ENCODE measurements at places on chromosomes 1 and 21.
A peak's percentile ranks its signal among the peaks of the same experiment; 100 is the strongest.

GRCh38 chr1:111030590-111030989 is 66.9 kb upstream of the LRIF1 start:
- no peak for DNase-seq

- DNase-seq: no peak
Measured at GRCh38 chr1:162388615-162389014, 7.1 kb downstream of the C1orf226 start.

DNA sequence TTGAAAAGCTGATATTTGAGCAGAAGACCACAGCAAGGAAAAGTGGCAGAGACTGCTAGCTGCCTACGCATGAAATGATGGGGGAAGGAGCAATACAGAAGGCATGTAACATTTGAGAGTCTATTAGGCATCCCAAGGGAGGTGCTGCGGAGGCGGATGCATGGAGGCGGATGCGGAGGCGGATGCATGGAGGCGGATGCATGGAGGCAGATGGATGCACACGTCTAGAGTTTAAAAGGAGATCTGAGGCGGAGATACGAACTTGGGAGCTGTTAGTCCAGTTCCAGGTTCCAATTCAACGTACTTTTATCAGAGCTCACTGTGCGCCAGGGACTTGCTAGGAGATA is 744 bp upstream of the DDX20 start:
- no peak for DNase-seq

DNA sequence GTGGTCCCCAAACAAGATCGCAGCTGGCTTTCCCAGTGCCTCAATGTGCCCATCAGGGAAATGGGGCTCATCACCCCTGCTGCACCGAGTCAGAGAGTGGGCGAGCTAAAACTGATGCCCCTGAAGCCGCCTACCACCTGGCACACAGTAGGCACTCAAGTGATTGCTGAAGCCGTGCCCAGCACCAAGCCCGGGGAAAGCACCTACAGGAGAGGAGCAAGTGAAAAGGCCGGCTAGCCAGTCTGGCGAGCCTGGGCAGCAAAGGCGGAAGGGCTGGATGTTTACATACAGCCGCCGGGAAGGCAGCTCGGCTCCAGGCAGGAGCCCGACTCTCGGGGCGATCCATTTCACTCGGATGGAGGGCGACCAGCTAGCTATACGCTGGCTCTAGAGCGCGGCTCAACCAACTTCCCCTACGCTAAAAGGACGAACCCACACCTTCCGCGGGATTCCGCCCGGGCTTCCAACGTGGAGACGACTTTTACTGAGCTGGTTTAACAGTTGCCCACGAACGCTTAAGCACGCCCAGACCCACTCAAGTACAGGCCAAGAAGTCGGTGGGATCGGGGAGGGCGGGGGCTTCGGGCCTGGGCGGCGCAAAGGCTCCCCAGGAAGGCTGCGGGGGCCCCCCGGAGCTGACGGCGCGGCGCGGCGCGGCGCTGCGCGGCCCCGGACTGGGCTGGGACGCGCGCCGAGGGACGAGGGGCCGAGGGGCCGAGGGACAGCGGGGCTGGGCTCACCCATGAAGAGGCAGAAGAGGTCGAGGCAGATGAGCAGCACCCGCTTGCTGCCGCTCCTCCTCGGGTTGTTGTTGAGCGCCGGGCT is 1.0 kb downstream of the PLPP3 start:
- peak; percentile 81 for DNase-seq

DNA sequence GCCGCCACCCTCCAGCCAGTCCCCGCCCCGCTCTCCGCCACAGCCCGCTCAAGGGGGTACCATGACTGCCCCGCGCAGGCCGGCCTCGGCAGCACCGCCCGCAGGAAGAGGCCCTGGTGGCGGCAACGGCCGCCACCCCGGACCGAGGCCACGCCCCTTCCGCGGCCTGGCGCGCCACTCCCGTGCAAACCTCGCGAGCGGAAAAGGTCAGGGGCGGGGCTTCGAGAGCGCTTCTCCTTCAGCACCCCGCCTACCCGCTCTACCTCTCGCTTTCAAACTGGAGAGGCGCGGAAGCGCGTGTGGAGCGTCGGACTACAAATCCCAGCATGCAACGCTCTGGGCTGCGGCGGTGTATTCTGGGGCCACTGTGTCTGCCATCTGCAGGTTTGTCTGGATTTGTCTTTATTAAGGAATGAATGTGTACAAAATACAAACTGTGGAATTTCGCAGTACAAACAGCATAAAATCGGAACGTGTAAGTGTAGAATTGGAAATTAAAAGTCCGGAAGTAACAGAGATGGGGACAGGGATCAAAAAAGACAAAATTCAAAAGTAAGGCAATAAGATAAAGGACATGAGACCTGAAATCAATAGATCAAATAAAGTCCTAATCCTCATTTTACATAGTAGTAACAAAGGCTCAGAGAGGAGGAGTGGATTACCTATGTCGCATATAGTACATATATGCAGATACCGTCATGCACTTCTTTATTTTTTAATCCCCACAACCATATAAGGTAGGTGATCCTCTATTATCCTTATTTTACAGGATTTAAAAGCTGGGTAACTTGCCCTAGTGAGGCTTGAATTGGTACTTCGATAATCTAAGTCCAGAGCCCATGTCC is 464 bp upstream of the ADSS2 start:
- DNase-seq: peak; percentile 99

Measured in left forelimb (tissue), 1 donor.